ENCODE measurements at places on chromosomes 7 and 10.

DNA sequence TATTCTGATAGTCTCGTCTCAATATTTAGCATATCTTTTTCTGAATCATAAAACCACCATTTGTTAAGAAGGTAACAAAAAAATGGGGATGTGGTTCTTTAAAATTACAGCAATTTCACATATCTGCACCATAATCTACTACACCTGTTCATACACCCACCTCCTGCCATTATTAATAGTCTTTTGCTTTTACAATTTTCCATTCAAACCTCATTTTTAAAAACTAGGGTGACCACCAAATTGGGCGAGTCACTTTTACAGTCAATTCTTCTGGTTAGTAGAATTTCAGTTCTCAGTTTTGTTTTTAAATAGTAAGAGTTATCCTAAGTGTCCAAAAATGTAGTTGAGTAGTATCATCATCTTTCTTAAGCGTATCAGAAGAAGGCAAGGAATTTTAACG is 48.4 kb upstream of the GSAP start:
- no peak for DNase-seq

GRCh38 chr10:91590904-91591796 is 41.7 kb downstream of the PPP1R3C start:
- no peak for DNase-seq

DNA sequence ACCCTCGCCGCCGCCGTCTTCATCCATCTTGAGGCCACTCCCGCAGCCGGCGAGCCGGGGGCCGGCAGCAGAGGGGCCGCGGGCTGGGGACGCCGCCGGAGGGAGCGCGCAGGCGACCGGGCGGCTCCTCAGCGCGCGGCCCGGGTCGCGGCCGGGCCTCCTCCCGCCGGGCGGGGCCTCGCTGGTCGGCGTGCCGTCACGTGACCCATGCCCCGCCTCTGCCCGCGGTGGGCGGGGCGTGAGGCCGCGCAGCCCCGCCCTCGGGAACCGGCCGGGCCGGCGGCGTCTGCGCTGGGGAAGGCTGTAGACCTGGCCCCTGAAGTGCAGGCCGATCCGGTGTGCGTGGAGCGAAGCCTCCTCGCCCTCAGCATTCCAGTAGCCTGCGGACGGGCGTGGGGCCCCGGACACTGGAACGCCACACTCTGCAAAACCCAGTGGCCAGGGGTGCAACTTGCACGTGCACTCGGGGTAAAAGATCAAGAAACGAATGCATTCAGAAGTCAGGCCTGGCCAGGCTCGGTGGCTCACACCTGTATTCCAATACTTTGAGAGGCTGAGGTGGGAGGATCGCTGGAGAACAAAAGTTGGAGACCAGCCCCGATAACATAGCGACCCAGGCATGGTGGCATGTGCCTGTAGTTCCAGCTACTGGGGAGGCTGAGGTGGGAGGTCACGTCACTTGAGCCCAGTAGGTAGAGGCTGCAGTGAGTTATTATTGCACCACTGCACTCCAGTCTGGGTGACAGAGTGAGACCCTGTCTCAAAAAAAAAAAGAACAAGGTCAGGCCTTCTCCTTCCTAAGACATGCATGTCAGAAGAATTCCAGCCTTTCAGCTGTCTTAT is at the start of gene CYTH3:
CYTH3 (minus strand) TSS at position 144 of the 843 bp plus-strand sequence; CDS start at position 27, 117 bp downstream.
- no peak for DNase-seq

DNA sequence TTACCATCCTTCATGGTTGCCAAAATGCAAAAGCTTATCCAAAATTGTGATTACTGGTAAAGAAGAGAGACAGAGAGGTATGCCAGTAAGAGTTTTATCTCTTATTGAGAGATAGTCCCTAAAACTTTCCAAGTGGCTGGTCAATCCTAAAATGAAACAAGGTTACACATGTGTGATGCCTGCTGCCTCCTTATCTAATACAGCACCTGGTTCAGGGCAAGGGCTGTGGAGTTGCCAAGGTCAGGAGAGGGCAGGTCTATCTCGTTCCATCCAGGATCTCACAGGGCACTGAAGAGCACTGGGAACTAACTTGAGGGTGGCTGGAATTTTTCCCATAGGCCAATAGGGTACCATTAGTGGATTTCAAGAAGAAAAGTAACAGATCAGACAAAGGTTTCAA is 18.3 kb downstream of the VOPP1 start:
- no peak for DNase-seq

- DNase-seq = no peak
These were observed 2.0 kb downstream of the CUL1 start for GRCh38 chr7:148700661-148701064.
